PC-9 (cell line): ENCODE measurements at places on chromosomes 2 and 18.

- DNase-seq = no peak
Measured at GRCh38 chr2:26767129-26767528, 3.0 kb downstream of the SLC35F6 start.

DNA sequence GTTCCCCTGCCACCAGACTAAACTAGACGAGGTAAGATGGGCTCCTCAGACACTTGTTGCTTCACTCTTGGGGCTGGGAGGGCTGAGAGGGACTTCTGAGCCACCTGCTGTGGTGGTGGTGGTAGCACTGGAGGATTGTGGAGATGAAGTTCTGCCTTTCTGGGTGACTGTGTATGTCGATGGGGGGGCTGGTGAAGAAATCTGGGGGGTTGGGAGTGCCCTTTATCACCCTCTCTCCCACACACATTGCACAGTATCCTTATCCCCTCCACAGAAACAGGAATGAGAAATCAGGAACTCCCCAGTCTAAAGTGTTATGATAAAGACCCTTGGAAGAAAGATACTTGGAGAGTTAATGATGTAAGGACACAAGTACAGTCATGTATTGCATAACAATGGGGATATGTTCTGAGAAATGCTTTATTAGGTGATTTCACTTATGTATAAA is 38.5 kb downstream of the HK2 start:
- DNase-seq = no peak

DNA sequence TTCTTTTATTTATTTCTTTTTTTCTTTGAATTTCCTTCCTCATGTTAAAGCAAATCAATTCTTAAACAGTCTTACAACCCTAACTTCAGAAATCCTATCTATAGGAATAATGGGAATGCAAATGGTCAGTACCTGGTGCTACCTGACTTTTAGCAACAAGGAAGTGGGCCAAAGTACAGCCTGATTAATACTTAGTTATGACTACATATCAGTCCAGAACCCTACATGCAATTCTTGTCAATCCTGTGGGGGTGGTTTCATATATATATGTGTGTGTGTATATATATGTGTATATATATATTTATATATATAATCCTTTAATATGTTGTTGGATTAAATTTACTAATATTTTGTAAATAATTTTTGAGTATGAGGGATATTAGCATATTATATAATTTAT is 14.8 kb upstream of the TRAPPC8 start:
- no peak for DNase-seq

DNA sequence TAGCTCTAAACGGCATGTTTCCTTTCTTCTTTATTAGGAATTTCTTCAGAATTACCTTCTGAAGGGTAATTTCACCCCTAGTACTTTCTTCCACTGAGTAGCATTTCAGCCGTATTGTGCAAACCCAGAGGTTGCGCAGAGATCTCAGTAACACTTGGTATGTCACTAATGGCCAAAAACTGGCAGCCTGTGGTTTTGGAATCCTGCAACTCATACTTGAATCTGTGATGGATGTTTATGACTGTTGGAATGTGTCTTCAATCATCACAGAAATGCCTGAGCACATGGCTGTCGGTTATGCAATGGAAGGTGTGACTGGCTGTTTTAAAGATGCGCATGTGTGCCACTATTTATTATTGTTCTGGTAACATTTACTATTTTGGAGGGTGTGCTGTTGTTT is 100.0 kb downstream of the COLEC12 start:
- DNase-seq = no peak

DNA sequence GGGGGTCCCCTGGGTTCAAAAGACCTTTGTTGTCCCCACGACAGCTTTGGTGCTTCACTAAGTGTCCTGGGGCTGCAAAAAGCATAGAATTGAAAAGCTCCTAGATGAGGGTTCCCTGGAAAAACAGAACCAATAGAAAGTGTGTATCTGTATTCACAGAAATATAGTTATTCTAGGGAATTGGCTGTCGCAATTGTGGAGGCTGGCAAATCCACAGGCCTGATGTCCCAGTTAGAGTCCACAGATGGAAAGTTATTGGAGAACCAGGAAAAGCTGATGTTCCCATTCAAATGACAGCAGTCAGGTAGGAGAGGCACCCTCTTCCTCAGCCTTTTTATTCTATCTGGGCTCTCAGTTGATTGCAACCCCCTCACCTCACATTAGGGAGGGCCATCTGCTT is 65.5 kb downstream of the LONRF2 start:
- DNase-seq = no peak

DNA sequence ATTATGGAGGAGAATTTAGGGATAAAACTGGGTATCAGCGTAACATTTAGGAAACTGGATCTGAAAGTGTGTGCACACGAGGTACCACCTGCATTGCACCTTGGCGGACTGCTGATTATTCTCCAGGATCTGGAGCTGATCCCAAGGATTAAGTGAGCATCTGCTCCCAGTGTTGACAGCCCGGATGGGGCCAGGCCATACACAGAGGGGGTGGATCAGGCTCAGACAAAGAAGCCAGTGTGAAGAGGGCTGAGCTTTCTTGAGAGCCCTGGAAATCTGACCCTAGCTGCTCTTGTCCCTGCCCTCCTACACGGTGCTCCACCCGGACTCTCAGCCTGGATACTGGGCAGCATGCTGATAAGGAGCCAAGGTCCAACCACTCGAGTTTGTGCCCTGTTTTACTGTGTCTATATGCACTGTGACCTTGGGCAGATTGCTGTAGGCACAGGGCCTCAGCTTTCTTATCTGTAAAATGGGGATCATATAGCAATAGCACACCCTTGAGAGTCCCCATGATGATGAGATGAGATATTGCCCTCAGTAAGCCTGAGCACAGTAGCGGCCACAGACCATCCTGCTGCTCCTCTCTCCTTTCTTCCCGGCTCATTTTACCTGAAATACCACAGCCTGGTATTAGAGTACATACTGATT is 396.8 kb upstream of the CELF4 start:
- DNase-seq = no peak

DNA sequence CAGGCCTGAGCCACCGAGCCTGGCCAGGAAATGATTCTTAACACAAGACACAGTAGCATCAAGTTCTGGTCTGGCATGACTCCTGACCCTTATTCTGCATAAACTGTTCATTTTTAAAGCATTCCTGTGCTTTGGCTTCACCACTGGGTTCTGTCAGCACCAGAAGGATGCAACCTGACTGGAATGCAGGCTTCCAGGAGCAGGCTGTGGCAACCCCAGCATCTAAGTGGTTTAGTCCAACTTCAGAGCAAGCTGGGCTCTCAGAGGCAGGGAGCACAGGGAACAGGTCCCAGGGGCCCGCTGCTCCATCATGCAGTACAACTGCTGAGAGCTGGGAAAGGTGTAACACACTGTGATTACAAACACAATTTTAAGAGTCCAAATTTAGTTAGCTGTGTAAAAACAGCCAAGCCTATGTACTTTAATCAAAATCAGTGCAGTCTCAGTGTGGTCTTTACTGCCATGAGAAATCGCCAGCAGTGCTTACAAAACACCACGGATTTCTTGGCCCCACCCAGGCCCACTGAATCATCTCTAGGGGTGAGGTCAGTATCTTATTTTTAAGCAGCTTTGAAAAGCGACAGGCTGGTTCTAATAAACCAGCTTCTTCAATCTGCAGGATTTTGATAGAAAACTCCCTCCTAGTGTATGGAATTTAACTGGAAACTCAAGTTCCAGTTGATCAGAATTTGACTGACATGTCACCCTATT is 44.4 kb upstream of the TMEM182 start:
- peak; percentile 33 for DNase-seq

- DNase-seq = no peak
Measured at GRCh38 chr2:149421791-149422190, 91.4 kb downstream of the LYPD6 start.

DNA sequence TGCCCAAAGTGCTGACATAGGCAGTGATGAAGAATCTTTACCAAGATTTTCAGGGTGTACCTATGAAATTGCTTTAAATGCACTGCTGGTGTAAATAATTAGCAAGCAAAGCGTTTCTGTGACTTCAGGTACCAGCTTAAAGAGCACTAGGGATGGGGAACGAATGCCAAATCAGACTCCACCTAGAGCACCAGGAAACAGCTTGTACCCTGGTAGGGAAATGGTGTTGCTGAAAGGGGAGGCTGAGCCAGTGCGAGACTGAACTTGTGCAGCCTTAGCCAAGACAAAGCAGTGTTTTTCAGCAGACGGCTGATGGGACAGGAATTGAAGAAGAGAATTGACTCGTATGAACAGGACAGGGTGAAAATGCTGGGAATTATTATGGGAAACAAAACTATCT is 65.6 kb downstream of the TWSG1 start:
- no peak for DNase-seq

DNA sequence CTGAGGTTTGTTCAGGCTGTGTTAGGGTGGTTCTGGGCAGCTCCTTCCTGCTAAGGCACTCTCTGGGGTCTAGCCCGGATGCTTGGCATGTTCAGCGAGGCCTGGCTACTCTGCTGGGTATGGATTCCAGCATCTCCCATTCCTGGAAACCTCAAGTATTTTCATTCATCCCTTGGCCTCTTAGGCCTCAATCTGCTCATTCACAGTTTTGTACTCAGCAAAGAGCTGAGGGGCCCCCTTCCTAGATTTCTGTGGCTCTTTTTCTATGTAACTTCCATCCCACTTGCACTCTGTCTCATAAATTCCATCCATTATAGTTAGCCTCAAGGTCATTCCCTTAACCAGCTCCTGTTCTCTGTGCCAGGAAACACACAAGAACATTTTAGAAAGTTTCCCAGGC is 798.8 kb upstream of the HS6ST1 start:
- DNase-seq = no peak

GRCh38 chr2:97993926-97994325 is 1.8 kb downstream of the TMEM131 start:
- DNase-seq = no peak

DNA sequence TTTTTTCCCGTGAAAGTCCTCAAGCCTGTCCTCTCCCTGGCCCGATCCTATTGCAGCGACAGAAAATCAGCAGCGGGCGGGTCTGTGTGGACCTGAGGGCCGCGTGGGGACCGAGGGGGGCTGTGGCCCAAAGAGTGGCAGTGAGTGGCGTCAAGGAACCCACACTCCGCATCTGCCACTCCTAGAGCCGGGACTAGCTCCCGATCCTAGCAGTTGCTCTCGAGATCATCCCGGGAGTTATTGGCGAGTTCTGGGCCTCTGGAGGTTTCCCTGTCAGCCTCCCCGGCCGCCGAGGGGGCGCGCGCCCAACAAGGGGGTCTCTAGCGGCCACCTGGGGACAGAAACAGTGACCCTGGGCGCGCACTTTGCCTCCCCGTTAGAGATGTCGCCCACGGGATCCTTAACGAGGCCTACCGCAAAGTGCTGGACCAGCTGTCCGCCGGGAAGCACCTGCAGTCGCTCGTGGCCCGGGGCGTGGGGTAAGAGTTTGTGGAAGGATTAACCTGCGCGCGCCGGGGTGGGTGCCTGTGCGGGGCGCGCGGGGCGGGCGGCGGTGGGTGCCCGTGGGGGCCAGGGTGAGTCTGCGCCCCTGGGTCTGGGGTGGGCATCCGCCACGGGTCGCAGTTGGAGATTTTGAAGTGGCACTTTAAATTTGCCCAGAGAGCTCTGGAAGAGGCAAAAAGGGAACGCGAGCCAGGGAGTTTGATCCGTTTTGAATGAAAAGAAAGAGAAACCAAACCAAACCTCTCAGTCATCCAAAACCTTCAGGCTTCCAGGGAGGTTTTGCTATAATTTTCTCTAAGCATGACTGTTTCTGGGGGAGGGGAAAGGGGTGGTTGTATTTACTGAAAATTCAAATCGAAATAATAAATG is 3.5 kb downstream of the ADCYAP1 start:
- DNase-seq = no peak

GRCh38 chr18:31626409-31626808 is 34.7 kb downstream of the TTR start:
- no peak for DNase-seq

DNA sequence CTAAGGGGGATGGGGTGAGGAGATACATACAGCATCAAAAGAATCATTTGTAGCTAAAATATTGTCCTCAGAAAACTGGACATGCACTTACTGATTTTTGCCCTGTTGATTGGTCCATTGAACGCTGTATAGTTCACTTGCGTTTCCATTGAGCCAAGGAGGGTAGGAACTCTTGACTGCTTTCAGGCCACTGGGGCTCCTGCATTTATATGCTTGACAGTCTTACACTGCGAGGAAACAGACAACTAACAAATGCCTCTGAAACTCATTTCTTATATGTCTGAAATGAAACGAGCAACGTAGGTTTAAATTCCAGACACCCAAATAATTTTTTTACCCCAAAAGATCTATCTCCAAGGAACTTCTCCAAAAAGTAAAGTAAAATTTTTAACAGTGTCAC is 42.1 kb downstream of the ARL5A start:
- DNase-seq = no peak

GRCh38 chr2:160934263-160934662 is 226.0 kb upstream of the TANK start:
- no peak for DNase-seq

DNA sequence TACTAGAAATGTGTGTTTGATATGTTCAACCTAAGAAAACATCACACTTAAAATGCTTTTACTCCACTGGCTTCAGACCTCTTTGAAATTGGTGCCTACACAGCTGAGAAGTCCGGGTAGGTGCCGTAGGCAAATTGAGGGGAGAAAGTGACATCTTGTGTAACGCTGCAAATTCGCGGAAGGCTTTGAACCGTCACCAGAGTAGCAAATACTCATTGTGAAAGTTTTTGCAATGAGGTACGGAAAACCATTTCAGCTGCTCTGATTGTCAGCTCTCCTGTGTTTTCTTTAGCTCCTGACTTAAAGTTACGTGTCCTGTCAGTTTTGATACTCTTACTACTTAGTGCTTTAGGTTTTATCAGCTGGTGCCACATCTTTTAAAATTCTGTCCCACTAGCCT is 224.5 kb downstream of the FAM210A start:
- DNase-seq = no peak

DNA sequence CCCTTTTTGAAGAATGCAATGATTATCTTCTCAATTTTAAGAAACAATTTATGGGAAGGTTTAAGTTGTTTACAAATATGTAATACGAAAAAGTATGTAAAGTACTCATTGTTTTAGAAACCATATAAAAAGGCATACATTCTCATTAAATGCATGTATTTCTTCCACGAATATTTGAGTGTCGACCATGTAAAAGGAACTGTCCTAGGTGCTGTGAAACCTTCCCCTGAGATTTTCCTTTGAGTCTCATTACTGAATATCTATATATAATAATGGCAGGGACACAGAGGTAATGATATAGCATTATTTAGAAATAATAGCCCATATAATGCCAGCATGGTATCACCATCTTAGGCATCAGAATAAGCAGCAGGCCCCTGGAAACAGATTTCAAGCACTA is 239.3 kb downstream of the ERBB4 start:
- no peak for DNase-seq

- no peak for DNase-seq
Measured at GRCh38 chr2:17804358-17804757, 11.9 kb upstream of the MSGN1 start.

DNA sequence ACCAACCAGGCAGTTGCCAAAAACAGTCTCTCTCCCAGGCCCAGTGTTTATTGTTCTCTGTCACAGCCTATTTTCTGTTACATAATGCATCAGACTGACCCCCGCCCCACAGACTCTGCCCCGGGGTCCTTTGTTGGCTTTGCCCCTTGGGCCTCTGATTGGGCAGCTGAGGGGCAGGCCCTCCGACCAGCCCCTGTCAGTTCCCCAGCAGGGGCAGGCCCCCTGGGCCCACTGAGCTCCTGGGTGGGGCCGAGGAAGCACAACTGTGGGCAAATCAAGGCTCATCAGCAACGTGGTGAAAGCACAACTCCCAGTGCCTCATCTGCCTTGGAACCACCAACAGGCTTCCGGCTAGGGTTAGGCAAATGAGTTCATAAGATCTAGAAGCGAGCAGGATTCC is 160.1 kb upstream of the MYCN start:
- DNase-seq = no peak

GRCh38 chr2:96526101-96526591 is 10.4 kb upstream of the ARID5A start:
- DNase-seq = no peak
